ELR (cell line): ENCODE measurements at places on chromosomes 1 and 21.

DNA sequence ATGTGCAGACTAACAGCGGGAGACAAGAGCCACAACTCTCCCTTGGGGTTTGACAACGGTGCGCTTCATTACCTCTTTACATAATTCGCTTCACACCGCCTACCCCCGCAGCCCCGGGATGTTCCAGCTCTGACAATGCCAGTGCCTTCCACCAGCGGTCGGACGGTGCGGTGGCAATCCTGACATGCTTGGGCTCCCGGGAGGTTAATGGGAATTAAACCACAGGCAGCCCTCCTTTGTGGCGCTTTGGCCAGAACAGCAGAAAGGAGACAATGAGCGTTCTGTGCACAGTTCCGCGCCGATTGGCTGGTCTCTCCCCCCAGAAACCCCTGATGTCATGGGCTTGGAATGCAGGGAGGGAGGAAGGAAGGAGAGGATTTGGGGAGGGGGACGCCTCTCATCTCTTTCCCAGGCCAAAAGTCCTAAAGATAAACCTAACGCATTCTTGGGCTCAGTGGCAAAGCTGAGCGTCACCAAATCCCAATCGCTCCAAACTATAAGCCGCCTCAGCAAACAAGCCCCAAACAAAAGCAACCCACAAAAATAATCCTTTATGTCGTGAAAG lies 1.3 kb downstream of the CNN3 start:
- peak; percentile 89 for DNase-seq

DNA sequence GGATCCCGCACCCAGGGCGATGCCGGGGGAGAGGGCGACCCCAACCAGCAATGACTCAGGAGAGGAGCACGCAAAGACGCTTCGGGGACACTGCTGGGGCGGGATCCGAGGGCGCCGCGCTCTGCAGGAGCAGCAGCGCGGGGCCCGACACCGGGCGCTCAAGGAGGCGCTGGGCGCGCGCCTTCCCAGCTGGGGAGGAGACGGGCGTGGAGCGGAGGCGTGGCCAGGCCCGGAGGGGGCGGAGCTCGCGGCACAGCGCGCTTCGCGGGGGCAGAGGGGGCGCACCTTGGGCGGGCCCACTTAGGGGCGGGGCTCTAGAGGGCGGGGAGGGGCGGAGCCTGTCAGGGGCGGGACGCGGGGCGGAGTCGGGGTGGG lies 369 bp downstream of the SUMO3 start:
- DNase-seq, result peak; percentile 85

- no peak for DNase-seq
These were observed 68.0 kb downstream of the DISC1 start for GRCh38 chr1:231694465-231695077.

DNA sequence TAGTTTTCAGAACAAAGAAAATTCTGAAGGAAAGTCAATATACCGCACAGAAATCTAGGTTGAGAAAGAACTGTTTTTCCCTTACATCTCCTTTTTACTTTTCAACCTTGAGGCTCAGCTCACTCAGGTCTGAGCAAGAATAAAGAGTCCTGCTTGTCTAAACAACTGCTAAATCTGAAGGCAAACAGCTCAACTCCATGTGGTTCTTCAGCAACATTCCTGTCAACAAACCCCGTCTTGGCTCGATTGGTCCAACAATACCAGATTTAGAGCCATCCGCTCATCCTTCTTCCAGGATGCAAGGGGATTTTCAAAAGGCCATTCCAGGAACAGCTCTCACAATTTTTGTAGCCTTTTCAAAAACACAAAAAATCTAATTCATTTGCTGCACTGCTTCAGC lies 119.8 kb downstream of the HLCS start:
- peak; percentile 20 for DNase-seq

DNA sequence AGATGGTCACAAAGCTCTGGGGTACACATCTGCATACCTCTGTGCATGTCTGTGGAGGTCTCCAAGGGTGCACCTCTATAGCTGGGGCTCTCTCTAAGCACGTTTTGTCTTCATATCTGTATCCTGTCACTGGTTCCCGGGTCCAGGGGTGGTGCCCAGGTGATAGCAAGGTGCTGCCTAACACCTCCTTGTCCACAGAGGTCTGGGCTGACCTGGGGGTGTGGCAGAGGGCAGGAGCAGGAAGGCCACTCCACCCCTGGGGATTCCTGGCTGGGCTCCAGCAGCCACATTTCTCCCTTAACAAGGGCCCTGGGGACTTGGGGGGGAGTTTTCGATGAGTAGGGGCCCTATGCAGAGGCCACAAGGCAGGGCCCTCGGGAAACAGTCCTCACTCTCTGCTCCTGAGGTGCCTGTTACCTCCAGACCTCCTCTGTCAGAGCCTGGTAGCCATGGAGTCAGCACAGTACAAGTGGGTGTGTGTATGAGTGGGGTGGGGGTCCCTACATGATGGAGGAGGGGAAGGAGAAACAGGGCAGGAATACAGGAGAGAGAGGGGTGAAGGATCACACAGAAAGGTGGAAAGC lies 7.0 kb upstream of the CDCP2 start:
- no peak for DNase-seq

DNA sequence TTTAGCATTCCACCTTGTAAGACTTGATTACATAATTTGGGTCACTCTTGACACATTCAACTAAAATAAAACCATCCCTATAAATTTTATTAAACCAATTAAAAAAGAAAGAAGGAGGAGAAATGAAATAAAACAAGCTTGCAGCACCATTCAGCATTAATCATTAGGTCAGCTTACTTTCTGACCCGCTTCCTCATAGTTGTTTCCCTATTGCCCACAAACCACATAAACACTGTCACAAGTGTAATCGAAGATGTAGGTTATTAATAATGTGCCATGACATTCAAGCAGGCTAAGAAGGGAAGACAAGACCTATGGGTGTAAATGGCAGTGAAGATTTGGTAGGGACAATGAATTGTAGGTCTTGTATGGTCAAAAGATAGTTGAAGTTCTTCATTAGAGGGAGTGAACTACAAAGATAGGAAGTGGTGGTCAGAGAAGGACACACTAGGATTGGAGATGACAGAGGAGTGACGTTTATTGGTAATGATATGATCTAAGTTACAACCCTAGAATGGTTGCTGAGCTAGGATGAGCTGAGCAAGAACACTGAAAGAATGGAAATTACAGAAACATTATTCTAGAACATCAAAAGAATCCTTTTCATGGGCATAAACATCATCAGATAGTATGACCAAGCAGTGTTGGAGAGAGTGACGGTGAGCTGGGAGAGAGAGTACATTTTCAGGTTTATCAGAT lies 231.5 kb downstream of the KCNT2 start:
- no peak for DNase-seq

DNA sequence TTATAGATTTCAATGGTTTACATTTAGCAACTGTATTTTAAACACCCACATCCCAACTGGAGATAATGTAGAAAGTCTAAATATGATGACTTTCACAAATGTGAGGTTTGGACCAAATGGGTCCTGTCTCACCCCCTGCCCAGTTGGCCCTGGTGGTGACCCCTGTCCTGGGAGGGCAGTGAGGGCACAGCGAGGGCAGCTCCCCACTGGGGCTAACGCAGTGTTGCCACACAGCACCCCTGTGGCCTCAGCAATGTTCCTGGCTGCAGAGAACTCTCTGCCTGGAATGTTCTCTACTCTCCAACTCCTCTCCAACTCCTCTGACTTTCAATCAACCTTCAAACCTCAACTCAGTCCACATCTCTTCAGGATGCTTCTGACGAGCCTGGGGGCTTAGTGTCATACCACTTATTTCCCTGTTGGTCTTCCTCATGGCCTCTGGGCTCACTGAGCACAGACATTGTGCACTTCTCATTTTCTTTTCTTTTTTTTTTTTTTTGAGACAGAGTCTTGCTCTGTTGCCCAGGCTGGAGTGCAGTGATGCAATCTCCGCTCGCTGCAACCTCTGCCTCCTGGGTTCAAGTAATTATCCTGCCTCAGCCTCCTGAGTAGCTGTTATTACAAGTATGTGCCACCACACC lies 25.8 kb downstream of the KCNA10 start:
- DNase-seq, result no peak

DNA sequence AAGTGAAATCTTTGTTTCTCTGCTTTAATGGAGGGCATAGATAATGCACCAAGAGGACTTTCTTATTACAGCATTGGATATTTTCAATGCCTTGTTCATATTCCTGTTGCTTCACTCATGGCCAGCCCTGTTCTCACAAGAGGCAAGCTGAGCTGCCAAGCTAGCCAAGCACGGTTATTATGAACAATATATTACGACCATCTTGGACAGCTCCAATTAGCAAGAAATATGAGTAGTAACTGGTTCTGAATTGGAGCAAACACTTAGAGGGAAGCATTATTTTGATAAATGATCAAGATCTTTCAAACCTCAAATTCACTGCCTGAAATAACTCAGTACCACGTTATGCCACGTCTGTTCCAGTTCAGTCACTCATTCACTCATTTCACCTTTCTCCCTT lies 159.8 kb downstream of the SETD4 start:
- no peak for DNase-seq

- DNase-seq, result no peak
These were observed 95.0 kb downstream of the BEND5 start for GRCh38 chr1:48681476-48682305.

DNA sequence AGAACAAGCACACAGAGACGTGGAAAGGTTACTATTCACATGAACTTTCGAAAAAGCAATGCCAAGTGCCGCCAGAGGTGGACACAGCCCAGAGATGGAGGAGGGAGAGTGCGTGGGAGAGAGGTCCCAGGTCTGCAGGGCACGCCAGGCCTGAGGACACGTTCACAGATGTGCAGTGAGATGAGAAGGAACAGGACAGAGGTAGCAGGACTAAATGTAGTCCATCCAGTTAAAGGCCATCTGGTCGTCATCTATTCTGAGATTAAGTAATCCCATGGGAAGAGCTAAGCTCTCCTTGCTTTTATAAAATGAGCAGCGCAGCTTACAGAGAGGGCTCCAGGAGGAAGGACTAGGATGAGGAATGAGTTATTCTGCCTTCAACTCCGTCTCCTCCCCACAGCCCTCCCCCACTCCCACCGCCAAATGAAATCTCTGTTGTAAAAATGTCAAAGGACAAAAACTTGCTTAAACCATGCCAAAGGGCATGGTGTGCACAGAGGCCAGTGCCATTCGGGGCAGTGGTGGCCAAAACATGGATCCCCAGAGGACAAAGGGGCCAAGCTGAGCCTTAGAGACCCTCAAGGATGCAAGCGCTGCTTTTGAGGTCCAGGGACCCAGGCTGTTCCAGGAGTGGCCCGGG lies 85.4 kb upstream of the SLC25A33 start:
- no peak for DNase-seq

- DNase-seq, result no peak
These were observed 5.1 kb downstream of the LAMB3 start for GRCh38 chr1:209647156-209647555.

DNA sequence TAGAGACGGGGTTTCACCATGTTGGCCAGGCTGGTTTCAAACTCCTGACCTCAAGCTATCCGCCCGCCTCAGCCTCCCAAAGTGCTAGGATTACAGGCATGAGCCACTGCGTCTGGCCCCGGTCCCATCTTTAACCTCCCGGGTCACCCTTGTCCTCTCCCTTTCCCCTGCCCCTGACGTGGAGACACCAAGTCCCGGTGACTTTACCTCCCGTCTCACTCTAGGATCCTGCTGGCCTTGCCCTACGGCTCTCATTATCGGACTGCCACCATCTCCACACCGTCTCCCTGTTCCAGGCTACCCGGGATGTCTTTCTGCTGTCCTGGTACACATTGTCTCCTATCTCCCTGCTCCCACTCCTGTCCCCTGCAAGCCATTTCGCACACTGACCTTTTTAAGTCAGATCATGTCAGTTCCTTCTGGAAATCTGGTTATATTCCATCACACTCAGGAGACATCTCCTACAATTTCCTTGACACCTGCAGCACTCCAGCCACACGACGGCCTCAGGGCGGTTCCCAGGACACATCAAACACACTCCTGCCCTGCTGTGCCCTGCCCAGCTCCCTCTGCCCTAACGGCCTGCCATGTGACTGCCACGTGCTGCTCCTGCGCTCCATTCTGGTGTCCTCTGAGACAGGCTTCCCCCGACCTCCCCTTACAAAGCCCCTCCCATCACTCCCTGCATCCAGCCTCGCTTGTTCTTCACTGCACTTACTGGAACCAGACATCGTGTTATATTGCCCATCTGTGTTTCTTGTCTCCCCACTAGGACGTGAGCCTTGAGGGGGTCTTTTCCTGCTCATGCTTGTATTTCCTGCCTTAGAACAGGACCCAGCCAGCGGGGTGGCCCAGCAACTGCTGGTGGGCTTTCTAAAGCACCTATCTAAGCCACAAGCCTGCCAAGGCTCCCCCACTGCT lies 32.7 kb downstream of the TTC39A start:
- no peak for DNase-seq

GRCh38 chr1:2925918-2926317 lies 95.3 kb upstream of the ACTRT2 start:
- DNase-seq, result no peak

- no peak for DNase-seq
These were observed 23.3 kb downstream of the SPOCD1 start for GRCh38 chr1:31792541-31792940.

GRCh38 chr21:27400045-27400444 lies 433.2 kb upstream of the ADAMTS5 start:
- no peak for DNase-seq

- DNase-seq, result no peak
These were observed 87.0 kb upstream of the COA6 start for GRCh38 chr1:234286206-234286605.

DNA sequence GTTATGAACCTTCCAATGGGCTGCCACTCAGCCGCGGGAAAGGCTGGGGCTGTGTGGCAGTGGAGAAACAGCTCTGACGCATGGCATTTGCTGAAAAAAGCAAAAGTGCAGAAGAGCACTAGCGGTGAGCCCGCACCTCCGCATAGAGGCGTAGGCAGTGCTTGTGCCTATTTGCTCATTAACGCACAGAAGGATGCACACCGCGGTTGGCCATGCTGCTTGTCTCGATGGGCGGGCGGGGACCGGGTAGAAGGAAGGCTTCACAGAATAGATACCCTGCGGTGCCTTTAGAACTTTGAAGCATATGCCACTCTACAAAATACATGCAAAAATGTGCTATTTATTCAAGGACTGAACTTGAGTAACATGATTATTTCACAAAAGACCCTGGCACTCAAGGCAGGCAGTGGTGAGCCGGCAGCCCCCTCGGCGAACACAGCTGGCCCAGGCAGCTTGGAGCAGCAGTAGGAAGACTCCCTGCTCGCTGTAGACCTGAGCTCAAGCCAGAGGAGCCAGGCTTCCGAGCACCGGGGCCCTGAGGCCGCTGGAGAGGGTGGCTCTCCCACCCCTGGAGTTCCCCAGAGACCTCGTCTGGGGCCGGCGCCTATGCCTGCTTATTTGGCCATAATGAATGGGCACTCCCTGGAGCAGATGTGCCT lies 71.5 kb downstream of the SIK1 start:
- DNase-seq, result no peak

DNA sequence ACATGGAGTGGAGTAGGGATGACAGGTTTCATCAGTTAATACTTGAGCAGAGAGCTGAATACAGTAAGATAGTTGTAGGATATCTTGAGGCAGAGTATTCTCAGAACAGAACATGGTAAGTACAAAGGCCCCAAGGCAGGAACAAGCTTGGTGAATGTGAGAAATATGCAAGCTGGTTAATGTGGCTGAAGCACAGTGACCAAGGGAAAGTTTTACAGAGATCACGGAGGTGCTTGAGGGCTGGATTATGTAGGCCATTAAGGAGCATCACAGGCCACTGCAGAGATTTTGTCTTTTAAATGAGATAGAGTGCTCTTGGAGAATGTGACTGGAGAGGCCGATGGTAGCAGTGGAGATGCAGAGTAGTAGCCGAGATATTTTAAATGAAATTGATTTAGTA lies 54.0 kb upstream of the BOLA1 start:
- DNase-seq, result no peak
